Activated CD4-positive, alpha-beta T cell treated with anti-CD3 and anti-CD28 coated beads, Interleukin-2, amount 50 U/mL, for 48 hours (primary cell): ENCODE measurements at places on chromosomes 1 and 21.

- peak; percentile 39 for DNase-seq
Measured at GRCh38 chr1:88890791-88891317, 513 bp downstream of the GTF2B start.

DNA sequence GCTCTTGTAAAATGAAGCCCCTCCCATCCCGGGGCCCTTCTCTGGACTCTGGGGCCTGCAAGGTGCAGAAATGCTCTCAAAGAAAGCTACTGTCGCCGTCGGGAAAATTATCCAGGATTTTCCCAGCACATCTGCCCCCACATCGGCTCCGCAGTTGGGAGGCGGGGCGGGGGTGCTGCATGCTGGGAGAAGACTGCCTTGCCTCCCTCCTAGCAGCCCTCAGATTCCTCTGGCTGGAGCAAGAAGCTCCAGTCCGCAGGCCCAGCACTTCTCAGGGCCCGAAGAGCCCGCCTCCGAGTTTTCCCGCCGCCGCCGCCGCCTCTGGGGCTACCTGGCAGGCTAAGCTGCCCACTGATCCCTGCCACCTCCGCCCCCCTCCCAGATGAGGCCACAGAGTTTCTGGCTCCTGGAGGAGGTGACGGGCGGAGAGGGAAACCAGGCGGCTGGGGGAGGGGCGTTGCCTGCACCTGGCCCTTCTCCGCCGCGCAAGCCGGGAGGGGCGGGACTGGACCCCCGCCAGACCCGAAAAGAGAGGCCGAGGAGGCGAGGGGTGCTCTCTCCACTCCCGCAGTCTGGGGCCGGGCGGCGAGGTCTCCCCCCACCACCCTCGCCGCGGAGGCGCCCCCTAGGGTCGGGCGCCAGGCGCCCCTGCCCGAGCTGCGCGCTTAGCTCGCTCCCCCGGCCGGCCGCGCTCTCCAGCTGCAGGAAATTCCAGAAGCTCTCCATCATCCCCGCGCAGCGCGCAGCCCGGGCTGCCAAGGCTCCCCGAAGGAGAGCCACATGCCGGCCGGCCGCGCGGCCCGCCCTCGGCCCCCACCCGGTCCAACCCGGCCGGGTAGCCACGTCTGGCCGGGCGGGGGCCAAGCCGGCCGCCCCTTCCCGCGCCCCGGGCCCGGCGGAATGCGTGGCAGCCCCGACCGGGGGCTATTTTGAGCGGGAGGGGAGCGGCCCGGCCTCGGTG lies 28.8 kb downstream of the AHDC1 start:
- no peak for DNase-seq

GRCh38 chr1:167003711-167004110 lies 14.6 kb downstream of the MAEL start:
- DNase-seq = no peak

DNA sequence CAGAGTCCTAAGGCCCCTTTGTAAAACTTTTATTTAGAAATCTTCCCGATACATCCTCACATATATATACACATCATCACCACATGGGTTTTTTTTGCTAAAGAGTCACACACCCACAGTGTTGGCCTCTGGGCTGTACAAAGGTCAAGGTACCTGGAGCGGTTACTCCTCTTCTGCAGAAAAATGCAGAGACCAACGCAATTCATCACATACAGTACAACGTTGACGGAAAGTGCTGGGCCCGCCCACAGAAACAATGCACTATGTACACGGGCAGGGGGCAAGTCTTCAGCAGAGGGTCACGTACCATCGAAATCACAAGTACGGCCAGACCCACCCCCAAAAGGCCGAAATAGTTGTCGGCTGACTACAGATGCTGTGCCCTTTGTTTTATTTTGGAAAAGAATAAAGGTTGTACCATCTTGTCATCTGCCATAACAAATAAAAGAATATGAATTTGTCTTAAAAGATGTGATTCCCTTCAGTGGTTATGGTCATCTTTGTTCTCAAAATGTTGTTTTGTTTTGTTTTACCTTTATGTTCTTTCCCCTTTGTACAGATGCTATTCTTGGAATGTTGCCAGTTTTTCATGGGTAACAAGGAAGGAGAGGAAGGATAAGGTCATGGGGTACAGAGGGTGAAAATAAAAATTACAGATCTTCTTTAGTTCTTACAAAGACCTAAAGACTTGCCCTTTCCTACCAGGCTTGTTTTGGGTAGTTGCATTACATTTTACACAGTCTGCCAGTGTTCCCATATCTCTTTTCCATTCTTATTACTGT lies 15.6 kb downstream of the TAL1 start:
- DNase-seq = no peak

DNA sequence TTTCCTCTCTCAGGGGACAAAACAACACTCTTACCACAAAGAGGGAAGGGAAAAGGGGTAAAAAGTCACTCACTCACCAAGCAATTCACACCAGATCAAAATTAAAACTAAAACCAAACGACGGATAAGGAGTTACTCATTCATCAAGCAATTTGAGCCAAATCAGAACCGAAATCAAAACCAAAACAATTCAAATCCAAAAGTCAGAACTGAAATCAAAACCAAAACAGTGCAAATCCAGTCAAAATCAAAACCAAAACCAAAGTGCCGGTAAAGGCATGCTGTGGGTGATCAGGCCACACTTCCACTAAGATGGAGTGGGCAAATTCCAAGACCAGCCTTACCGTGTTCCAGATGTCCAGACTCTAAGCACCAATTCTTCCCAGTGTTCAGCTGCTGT lies 717.9 kb downstream of the AMY1C start:
- no peak for DNase-seq

DNA sequence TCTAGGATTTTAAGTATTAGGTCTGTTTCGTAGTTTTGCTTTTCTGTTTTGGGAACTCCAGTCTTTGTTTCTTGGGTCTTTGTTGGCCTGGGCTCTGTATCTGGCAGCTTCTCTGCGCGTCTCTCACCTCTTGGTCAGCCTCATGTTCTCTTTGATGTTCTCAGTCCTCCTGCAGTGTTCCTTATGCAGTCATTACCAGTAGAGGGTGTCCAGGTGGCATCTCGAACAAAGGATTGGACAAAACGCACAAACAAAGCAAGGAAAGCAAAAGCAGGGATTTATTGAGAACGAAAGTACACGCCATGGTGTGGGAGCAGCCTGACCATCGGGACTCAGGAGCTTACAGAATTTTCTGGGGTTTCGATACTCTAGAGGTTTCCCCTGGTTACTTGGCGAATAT lies 133.7 kb upstream of the COL6A1 start:
- DNase-seq = no peak

GRCh38 chr21:46022551-46023525 lies 41.3 kb downstream of the COL6A1 start:
- no peak for DNase-seq

- no peak for DNase-seq
Measured at GRCh38 chr1:109309347-109309746, 2.5 kb upstream of the MYBPHL start.

DNA sequence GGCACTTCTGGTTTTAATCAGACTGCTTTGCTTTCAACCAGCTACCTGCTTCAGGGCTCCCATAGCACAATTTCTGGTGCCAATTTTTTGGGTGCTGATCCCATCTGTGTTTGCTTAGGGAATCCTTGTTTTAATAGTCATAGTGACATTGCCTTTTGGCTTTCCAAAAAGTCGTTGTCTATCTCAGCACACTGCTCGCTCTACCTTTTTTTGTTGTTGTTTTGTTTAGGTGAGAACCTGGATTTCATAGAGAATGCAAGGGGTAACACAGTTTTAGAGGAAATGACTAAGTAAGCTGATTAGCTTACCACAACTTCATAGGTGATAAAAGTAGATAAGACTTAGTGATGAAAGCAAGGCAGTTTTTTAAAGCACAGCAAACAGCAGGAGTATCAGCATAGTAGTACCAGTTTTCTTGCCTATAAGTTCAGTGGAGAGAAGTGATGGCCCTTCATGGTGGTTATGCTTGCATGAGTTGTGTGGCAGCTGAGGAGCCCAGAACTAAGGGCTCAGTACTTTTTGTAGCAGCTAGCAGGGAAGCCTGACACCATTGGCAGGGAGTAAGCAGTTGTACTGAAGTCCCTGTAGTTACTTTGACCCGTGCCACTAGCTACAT lies 31.3 kb downstream of the NEK7 start:
- DNase-seq = no peak

DNA sequence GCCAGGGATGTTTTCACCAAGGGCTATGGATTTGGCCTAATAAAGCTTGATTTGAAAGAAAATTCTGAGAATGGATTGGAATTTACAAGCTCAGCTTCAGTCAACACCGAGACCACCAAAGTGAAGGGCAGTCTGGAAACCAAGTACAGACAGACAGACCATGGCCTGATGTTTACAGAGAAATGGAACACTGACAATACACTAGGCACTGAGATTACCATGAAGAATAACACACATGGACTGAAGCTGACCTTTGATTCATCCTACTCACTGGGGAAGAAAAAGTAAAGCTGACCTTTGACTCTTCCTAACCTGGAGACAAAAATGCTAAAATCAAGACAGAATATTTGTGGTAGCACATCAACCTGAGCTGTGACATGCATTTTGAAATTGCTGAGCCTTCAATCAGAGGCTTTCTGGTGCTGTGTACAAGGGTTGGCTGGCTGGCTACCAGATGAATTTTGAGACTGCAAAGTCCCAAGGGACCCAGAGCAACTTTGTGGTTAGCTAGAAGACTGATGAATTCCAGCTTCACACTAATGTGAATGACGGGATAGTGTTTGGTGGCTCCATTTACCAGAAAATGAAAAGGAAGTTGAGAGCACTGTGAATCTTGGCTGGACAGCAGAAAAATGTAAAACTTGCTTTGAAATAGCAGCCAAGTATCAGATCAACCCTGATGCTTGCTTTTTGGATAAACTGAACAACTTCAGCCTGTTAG lies 190.4 kb upstream of the KCTD3 start:
- no peak for DNase-seq

DNA sequence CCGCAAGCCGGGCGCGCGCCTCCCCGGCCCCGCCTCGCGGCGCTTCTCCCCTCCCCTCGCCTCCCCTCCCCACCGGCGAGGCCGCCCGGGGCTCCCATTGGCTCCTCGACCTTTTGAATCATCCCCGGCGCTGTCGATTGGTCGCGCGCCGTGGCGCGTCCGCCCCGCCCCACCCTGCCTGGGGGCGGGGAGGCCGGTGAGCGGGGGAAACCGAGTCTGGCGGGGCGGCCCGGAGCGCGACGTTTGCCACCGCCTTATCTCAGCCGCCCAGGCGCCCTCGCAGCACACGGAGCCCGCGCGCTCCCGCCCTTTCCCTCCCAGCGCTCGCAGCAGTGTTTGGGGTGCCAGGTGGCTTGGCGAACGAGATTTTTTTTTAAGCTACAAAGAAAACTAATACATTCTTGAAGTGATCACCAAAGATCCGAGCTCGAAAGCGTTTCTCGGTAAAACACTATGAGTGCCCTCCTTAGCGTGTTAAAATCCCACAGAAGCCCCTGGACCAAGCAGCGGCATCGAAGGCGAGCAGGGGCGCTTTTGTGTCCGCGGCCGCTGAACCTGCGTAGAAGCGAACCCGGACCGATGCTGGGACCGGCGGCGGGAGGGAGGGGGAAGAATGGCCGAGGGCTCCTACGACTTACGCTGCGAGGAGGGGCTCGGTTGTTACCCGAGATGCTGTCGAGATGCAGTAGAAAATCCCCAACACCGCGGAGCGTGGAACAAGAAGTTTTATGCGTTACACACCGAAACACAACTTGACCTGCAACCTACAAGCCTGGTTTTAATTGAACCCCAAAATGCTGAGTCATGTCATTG lies 436 bp upstream of the LBR start:
- DNase-seq = peak; percentile 87

- DNase-seq = no peak
Measured at GRCh38 chr21:35597750-35598339, 462.5 kb downstream of the SETD4 start.

- DNase-seq = no peak
Measured at GRCh38 chr1:3275471-3276340, 178.8 kb upstream of the ARHGEF16 start.

- DNase-seq = no peak
Measured at GRCh38 chr1:217275655-217276398, 355.1 kb downstream of the GPATCH2 start.

DNA sequence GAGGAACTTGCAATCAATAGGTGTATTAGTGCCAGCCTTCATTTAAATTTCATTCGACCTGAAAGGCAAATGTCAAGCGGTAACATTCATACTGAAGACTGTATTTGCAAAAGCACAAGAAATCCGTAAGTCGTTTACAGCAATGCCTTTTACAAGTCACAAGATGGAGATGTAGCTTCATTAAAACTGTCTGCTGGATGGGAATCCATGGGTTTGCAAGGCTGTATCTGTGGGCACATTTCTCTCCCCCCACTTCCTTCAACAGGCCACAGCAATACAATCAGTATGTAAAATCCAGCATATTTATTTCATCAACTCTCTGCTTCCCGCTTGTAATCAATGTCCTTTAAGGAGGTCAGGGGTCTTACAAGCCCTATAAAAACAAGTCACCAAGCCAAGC lies 147.1 kb downstream of the SLC45A1 start:
- DNase-seq = no peak

DNA sequence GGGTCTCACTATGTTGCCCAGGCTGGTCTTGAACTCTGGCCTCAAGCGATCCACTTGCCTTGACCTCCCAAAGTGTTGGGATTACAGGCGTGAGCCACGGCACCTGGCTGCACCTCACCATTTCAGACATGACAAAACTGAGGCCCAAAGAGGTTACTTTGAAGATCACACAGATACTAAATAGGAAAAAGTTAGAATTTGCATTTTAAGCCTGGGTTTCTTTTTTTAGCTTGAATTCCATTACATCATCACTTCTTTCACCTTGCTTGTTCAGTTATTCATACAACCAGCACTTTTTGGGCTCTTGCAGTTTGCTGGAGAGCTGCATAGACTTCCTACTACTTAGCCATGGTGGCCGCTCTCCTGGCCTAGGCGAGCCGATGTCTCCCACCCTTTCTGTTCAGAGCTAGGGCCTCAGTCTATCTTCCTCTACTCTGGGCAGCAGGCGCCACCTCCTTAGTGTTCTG lies 16.3 kb upstream of the CD2 start:
- DNase-seq = peak; percentile 63

DNA sequence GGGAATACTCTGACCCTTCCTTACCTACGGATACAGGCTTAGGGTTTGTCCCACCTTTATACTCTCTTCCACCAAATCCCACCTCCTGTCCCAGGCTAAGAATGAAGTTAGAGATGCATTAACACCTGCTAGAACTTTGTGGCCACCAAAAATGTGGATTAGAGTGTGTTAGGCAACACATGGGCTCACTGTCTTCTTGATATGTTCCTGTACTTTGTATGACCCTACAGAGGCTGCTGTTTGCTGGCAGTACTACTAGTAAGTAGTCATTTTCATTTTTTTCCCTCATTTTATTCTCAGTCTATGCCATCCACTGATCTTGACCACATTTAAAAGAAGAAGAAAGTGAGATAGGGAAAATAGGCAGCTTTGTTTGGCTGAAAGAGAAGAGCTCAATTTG lies 21.0 kb upstream of the TMEM39B start:
- DNase-seq = no peak

DNA sequence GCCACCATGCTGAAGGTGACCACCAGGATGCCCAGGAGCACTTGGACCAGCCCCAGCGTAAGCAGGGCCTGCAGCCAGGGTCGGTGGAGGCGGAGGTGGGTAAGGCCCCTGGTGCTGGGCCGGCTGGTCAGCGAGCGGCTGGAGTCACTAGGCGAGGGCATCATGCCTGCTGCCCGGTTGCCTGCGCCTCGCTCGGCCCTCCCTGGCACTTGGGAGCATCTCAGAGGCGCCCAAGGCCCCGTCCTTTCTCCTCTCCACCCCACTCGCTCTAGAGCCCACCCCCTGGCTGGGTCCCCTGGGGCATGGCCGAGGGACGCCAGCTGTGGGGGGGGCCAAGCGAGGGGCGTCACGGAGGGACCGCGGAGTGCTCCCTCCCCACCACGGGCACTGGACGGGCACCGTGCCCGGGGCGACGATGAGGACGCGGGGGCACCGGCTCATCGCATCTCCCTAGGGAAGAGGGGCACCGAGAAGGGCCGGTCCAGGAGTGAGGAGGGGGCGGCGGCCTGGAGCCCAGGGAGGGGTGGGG lies 505 bp downstream of the ENTREP3 start:
- no peak for DNase-seq
